ENCODE measurements at places on chromosomes 5 and 9. TPM values are rescaled to one million over a fixed set of nuclear protein-coding genes. Genes with fewer than 3 reads are reported as not detected.

DNA sequence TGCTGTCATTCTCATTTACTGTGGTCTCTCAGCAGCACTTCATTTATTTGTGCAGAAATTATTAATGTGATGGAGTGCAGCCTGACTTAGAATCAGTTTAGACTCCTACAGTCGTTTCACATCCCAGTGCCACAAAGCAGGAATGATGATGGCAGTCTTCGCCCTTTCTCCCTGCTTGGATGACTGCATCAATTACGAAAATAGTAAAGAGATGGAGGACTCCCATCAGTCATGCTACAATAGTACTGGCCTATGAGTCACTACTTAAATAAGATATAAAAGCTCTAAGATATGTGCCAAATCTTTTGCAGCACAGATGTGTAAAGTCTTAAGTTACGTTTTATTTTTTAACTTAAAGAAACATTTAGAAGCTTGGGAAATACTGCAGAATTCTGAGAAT is 263.9 kb downstream of the CHSY3 start:
- no peak for DNase-seq

DNA sequence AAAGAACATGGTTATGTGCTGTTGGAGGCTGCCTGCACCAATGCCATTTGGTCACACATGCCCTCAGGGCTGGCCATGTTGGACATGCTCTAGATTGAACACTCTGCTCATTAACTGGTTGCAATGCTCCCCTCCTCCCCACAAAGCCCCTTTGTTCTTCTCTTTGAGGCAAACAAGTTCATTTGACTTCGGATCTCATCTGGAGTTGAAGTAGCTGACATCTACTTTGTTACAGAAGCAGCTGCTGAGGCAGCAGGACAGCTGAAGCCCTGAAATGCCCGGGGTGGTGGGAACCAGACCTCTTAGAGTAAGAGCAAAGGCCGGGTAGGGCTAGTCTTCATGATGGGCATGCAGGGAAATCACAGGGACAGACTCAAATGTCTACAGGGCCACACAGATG is 123.5 kb downstream of the APBA1 start:
- DNase-seq, result no peak

- no peak for DNase-seq
Observed at GRCh38 chr5:73793911-73794310, 167.9 kb downstream of the ARHGEF28 start.

GRCh38 chr5:159864885-159865691 is 51.2 kb upstream of the ADRA1B start:
- no peak for DNase-seq

- no peak for DNase-seq
Observed at GRCh38 chr9:121839726-121840500, 188.5 kb downstream of the DAB2IP start.

Gene PCDHGA12
- 0.17 TPM for total RNA-seq

- no peak for DNase-seq
Observed at GRCh38 chr9:14418301-14418940, 104.5 kb upstream of the NFIB start.

GRCh38 chr9:136718345-136719194 is 6.2 kb downstream of the DIPK1B start:
- no peak for DNase-seq

Gene NR5A1
- not detected for total RNA-seq

DNA sequence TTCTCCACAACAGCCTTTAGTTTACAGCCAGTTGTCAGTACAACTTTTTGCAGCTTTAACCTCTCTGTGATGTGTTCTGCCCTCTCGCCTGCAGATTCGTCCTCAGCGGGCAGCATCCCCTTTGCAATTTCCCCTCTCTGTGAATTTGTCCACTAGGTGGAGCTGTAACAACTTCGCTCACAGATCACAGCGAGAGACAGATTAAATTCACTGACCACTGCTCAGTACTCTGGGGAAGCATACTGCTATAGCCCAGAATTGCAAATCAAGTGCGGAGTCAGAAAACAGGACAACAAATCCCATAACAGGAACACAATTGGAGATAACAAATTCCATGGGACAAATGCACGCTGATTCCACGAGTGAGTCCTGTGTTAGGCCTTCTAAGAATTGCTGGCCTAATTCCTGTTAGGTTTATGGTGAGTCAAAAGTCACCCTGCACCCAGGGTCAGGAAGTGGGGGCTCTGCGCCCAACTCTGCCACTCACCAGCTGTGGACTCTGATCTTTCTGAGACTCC is 2124.9 kb downstream of the MAT2B start:
- DNase-seq, result no peak

Gene NAIP
- total RNA-seq, result 44.7 TPM

Gene GLRA1
- total RNA-seq, result not detected

Gene ROPN1L
- total RNA-seq, result 0.42 TPM

DNA sequence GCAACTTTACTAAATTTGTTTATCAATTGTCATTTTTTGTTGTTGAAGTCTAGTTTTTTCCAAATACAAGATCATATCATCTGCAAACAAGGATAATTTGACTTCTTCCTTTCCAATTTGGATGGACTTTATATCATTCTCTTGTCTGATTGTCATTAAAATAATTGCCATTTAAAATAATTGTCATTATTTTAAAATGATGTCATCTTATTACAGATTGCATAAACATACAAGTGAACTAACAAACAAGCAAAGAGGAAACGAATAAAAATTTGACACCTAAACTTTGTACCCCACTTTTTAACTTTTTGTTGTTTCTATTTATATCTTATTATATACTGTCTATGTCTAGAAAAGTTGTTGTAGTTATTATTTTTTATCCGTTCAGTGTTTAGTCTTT is 275.2 kb downstream of the ADGRV1 start:
- DNase-seq, result no peak

Gene GPR150
- 1.5 TPM for total RNA-seq

GRCh38 chr9:22129133-22129532 is 120.0 kb upstream of the CDKN2B start:
- no peak for DNase-seq

Gene INSYN2B
- not detected for total RNA-seq

DNA sequence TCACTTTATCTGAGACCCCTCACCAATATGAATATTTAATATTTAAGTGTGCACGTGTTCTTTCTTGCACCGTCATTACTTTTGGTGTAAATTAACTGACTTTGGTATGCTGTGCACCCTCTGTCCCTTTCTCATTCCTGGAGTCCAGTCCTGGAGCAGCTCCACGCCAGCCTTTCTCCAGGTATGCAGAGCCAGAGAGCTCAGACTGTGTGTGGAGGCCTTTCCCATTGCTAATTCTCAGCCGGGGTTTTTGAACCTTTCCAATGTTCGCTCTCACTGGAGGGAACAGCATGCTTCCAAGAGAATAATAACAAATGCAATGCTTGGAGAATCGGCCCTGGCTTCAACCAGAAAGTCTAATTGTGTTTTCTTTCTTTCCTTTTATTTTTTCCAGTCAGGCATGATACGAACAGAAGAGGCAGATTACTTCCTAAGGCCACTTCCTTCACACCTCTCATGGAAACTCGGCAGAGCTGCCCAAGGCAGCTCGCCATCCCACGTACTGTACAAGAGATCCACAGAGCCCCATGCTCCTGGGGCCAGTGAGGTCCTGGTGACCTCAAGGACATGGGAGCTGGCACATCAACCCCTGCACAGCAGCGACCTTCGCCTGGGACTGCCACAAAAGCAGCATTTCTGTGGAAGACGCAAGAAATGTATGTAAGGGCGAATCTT is 41.7 kb downstream of the ADAMTS16 start:
- no peak for DNase-seq

Gene SOX30
- 0.15 TPM for total RNA-seq

GRCh38 chr9:21970800-21971640 is 23.2 kb downstream of the CDKN2A start:
- DNase-seq, result no peak

Gene SAXO1
- 1.0 TPM for total RNA-seq

Gene FAXDC2
- 0.47 TPM for total RNA-seq

- DNase-seq, result no peak
Observed at GRCh38 chr5:143479394-143479793, 75.9 kb upstream of the NR3C1 start.

- DNase-seq, result no peak
Observed at GRCh38 chr9:123568691-123569688, 213.0 kb downstream of the CRB2 start.

Gene JAK2
- total RNA-seq, result 19.9 TPM

GRCh38 chr9:15238646-15239045 is 68.4 kb downstream of the TTC39B start:
- DNase-seq, result no peak

- DNase-seq, result no peak
Observed at GRCh38 chr9:134621558-134622110, 20.0 kb upstream of the COL5A1 start.

Gene PCDHGA3
- total RNA-seq, result 0.26 TPM

GRCh38 chr5:68490406-68490805 is 274.9 kb downstream of the PIK3R1 start:
- no peak for DNase-seq

Gene SERF1A
- total RNA-seq, result 13.8 TPM

DNA sequence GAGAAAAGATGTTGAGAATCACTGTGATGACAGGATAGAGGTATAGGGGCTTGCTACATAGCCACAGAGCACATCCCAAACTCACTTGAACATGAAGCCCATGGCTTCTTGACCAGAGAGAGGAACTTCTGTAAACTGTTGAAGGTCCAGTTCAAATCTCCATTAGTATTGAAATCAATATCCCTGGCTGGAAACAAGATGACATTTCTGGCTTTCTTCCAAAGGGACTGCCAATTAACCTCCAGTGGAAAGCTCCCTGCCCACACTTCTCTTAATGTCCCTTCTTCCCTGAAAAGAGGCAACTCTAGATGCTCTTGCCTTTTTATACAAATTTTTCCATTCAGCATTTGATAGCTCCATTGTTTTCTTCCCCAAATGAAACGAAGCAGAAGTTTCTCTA is 612.1 kb downstream of the EBF1 start:
- DNase-seq, result no peak

Measured in CD4-positive, alpha-beta memory T cell (primary cell).